ENCODE measurements at places on chromosomes 11 and 22.

DNA sequence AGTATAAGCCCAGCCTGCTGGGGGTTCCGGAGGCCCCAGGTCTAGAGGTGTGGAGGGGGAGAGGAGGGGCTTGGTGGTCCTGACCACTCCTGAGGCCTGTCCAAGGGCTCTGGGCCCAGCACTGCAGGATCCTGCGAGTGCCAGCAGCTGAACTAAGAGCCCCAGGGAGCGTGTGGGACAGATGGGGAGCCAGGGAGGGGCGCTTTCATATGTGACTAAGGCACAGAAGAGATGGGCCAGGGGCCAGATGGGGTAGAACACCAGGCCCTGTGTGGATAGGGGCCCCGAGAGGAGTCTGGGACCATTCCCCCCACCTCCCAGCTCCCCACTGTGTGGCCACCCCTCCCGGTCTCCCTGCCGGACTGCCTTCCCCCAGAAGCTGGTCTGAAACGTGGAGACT, 18.4 kb downstream of the MAFF start:
- no peak for DNase-seq

- no peak for DNase-seq
These were observed 13.6 kb downstream of the BCL9L start for GRCh38 chr11:118911880-118912741.

- no peak for DNase-seq
These were observed 42.8 kb downstream of the WNT7B start for GRCh38 chr22:45934168-45934564.

DNA sequence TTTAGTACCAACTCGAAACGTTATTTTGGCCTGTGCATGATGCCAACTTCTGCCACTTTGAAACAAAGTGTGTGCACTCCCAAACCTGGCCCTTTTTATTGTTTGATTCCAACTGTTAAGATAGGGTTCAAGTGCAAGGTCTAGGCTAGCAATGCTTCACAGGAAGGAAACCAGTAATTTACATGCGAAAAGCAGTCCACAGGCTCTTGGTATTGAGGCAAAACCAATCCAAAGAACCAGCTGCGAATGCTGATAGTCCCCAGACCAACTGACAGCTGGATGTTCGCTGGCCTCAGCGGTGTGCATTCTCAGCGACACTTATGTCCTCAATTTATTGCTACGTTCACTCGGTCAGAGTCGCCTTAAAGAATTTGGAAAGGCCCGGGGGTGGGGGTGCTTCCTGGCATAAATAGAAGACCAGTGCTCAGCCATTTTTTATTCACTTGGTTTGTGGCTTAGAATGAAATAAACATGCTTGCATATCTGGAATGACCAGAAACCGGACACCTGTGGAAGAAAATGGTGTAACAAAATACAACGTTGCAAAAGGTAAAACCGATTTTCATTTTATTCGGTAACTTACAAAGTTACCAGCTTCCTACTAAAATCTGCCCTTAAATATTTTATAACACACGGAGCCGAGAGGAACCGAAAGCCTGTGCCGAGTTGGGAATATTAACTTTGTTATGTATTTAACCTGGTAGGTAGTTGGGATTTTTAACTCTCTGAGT, 1.6 kb downstream of the CPT1A start:
- no peak for DNase-seq

DNA sequence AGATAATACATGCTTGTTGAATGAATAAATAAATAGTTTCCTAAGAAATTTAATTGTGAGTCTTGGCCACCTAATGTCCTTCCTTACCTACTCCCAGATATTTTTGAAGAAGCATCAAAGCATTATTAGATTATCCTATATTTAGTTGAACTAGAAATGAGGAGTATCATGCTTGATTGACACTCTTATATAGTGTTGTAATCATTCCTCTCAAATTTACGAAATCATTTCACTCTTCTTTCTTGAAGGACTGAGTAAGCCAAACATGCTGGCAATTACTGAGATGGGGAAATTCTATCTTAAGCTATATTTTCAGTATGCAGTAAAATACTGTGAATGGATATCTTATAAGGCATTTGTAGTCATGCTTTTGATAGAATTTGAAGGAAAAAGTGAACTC, 189.0 kb downstream of the LUZP2 start:
- DNase-seq = no peak

- no peak for DNase-seq
These were observed 103.1 kb downstream of the TEAD1 start for GRCh38 chr11:12777208-12777874.

- DNase-seq = peak; percentile 52
These were observed 56.3 kb upstream of the YPEL1 start for GRCh38 chr22:21791635-21792625.
